ENCODE measurements at places on chromosomes 4 and X.

GRCh38 chr4:83569429-83569828 lies 33.5 kb downstream of the GPAT3 start:
- DNase-seq: no peak

- DNase-seq: no peak
These were observed 20.2 kb upstream of the CCKAR start for GRCh38 chr4:26510334-26510964.

DNA sequence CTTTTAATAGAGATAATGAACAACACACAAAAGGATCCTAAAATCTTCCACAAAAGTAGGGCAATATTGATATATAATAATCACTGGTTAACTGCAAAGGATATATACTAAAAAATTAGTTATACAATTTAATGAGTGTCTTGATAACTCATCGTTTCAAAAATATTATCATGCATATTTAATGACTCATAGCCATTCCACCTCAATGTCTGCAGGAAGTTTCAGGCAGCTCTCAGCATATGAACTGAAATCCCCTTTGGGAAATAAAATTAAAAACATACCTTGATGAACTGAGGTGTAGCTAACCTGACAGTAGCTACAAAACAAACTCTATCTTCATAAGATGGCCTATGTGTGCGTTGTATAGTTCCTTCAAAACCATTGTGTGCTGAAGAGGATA lies 62.9 kb downstream of the TMEM165 start:
- DNase-seq: no peak

DNA sequence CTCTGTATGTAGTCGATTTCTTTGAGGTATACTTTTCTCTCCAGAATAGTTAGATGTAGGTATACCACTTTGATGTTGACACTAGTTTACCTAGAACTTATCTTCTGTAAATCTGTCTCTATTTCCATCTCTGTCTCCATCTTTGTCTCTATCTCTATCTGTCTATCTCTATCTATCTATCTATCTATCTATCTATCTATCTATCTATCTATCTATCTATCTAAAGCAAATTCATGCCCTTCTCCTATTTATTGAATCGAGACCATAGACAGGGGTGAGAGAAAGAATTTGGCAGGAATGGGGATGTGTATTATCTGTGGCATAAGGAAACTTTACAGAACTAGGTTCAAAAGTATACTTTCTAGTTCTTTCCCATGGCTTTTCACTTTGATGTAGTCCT lies 21.4 kb downstream of the HPRT1 start:
- DNase-seq: no peak

- no peak for DNase-seq
These were observed 329.7 kb downstream of the GPAT3 start for GRCh38 chr4:83865417-83866150.

DNA sequence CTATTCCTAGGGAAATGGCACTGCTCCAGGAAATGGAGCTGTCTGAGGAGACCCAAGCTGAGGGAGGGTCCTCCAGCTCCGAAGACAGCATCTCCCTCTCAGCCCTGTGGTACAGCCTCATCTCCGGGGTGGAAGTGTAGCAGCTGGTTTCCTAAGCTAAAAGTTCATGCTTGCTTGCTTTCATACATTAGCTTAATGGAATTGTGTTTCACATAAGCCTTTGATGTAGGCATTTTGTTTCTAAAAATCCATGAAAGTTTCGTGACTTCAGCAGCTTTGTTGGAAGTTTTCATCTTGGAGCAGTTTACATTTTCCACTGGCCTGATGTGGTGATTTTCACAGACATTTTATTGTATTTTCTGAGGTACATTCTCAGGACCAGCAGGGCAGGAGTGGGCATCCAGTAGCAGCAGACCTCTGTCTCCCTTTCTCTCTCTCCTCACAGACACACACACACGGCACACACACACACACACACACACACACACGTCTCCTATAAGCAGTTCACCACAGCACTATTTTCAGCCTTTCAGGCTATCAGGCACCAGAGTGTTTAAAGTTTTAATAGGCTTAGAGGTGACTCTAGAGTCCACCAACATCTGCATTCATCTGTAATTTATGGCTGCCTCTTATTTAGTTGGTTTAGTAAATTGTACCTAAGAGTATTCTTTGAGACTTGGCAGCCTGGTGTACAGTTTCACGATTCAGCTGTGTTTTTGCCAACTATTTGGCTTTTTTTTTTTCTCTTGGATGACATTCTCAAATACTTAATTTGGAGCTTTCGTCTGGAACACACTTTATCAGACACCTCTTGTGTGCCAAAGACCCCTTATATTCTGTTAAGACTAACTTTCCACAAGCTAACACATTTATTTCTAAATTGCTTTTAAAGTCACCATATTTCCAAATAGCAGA lies 225.8 kb upstream of the SFRP2 start:
- no peak for DNase-seq

- peak; percentile 80 for DNase-seq
These were observed 223.9 kb upstream of the ANKRD50 start for GRCh38 chr4:124936427-124936826.

DNA sequence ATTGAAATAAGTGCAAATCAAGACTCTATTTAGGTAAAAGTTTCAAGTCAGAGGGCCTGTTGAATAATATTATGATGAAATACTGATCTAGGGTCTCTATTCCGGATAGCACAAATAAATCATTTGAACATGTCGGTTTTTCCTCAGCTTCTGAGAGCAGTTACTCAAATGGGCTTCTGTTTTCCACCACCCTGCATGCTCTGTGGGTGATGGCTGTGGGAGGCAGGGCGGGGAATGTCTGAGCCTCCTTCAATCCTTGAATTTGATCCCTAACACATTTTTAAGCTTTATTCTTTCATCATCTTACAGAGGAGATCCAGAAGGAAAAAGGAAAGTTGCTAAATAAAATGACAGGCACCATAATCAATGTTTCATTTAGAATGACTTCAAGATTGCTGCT lies 8.5 kb downstream of the UNC5C start:
- no peak for DNase-seq
